ENCODE measurements at places on chromosomes 2 and 18. TPM values are rescaled to one million over a fixed set of nuclear protein-coding genes. Genes with fewer than 3 reads are reported as not detected.

PSMA8 gene
- not detected for total RNA-seq

UCN gene
- total RNA-seq: 4.9 TPM

DNA sequence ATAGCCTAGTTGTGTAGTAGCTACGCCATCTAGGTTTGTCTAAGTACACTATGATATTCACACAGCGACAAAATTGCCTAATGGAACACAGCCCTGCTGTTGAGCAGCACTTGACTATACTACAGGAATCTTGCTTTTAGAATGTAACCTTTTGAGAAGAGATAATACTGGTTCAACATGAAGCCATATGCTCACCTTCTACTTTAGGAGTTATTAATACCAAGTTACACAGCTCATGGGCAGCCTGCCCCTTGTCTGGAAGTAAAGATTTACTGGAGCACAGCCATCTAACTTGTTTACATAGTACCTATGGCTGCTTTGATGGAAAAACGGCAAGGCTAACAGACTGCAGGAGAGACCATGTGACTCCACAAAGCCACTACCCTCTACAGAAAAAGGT, 174.8 kb downstream of the DYM start:
- DNase-seq: no peak

DNA sequence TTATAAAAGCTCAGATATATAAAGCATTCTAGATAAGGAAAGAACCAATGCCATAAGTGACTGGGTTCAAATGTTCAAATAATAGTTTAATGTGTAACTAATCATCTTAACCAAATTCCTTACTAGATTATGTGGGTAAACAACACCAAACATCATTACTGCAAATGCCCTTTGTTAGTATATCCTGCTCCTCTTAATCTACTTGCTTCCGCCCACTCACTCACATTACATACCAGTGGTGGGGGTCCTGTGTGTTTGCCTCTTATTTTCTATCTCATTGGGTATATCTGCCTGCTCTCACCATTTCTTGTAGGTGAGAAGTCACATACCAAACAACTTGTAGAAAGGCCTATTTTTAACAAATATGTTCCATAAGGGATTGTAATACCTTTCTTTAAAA, 562.1 kb downstream of the NRXN1 start:
- no peak for DNase-seq

FLACC1 gene
- total RNA-seq: 1.2 TPM

DNA sequence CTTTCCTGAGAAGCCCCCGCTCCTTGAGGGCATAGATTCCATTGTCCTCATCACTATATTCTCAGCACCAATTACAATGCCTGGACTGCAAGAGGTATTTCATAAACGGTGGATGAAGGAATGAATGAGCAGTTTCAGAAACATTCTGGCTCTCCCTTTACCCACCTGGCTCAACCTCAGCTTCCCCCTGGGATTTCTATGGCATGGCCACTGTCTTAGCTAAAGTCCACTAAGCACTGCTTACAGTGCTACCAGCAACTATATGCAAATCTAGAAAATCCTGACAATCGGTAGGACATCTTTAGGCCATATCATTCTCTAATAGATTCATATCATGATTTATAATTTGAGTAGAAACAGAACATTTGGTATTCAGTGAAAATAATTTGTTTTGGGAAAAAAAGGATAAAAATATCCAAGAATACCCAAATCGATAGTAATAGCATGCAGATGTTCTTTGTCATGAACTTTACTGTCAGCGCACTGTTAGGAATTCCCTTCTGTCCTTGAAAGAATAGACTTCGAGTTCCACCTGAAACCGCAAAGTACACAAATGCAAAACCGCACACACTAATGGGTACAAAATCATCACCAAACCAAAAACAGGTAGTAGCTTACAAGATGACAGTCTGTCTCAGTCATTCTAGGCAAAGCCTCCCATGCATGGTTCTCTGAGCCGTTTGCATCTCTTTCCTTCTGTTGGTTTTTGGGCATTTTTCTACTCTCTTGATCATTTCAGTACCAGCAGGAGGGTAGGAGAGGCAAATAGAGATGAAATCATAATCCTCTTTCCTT, 303.6 kb upstream of the ID2 start:
- no peak for DNase-seq

UGT1A3 gene
- total RNA-seq: 1.2 TPM

OR6B2 gene
- total RNA-seq: not detected

DNA sequence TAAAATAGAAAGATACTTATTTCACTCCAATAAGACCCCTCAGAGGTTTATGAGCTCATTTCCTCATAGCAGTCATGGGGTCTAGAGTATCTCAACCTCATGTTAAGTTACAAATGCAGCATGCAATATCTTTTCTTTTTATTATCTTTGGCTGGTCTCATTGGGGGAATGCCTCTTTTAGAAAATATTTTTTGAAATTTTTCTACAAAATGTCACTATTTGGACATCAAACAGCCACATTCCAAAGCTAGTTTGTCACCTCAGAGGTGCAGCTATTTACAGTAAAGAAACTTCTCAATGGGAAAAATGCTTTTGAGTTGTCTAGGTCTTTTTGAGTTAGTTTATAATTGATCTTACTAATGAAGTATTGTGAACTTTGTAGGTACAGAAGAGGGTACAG, 370.7 kb upstream of the LRATD1 start:
- no peak for DNase-seq

SULT1C4 gene
- not detected for total RNA-seq

DNA sequence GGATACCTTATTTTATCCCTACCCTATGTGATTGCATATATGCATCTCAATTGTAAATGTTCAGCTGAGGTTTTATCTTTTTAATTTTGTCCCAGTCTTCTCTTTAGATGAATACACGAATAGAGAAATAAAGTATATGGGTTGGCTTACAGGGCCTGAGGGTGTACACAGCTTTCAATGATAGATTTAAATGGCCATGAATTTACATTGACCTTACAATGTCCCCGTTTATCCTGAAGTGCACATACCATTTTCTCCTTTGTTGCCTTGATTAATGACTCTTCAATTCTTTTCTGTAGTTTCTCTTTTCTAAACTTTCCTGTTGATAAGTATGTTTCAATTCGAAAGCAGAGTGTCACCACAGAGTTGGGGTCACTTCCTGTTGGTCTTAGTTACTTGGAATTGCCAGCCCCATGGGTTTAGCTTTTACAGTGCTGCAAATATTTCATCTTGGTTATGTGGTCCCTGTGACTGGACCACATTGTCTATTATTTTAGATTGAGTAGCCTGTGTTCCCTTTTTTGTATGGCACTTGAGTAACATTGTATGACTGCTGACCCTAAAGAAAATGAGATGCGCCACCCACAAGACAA, 1616.3 kb upstream of the ACVR2A start:
- no peak for DNase-seq

DNA sequence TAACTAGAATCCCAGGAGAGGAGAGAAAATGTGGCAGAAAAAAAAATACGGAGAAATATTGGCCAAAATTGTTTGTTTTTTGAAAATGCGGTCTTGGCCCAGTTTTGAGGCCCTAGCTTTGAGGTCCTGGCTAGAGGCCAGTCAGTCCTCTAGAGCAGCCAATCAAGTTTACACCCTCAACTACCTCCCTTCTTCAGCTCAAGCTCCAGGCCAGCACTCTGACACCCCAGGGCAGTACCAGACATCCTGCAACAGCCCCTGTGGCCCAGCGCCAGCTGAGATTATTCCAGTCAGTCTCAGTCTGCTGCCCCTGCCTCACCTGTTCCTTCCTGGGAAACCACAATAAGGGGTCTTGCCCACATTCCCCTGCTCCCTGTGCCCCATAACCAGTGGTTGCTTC, 107.7 kb downstream of the UGGT1 start:
- DNase-seq: no peak

GRCh38 chr2:233079473-233079877, 19.3 kb downstream of the INPP5D start:
- no peak for DNase-seq

GRCh38 chr2:237165405-237166276, 80.0 kb downstream of the COPS8 start:
- peak; percentile 30 for DNase-seq

STPG4 gene
- 6.9 TPM for total RNA-seq

CAVIN2 gene
- total RNA-seq: 0.84 TPM

MC5R gene
- total RNA-seq: 0.47 TPM

DNA sequence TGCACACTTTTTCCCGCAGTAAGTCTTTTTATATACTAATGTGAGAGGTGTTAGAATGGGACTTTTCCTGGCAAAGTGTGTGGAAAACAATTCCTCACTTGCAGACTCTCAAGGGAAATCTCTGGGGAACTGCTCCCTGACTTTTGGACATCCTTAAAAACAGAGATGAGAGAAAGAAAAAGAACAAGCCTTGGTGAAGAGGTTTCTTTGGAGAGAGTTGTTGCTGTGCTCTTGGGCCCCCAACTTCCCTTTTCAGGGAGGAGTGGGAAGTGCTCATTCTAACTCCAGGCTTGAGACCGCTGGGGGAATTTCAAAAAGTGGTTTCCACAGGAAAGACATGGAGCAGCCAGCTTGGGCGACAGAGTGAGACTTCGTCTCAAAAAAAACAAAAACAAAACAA, 142.6 kb upstream of the SPRED2 start:
- no peak for DNase-seq

- DNase-seq: no peak
Measured at GRCh38 chr2:107064750-107065149, 178.8 kb upstream of the ST6GAL2 start.

DNA sequence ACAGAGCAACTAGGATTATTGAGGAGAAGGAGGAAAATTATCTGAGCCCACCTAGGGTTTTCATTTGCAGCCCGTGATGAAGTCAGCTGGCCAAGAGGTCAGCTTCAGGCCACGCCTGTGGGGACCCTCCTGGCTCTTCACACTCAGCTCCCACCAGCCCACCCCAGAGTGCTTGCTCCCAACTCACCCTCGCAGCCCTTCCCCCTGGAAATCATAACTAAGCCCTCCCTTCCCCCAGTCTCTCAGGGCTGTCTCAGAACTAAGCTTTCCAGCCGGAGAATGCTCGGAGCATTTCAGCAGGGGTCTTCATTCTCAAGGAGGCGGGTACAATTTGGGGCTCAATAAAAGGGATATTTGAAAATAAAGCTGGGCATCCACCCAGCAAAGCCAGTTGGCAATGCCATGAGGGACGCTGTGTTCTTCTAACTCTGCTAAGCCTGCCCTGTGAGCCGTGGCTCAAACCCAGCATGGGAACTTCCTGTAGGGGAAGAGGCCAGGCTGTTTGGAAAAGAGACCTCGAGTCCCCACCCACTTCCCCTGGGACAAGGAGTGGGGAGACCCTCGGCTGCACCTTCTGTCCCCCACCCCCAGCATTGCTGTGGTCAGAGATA, 194.9 kb downstream of the CTIF start:
- no peak for DNase-seq

CCDC148 gene
- total RNA-seq: 1.4 TPM
